ENCODE measurements at places on chromosomes 7 and 10. TPM values are rescaled to one million over a fixed set of nuclear protein-coding genes. Genes with fewer than 3 reads are reported as not detected.

The OR2A12 gene
- not detected for total RNA-seq

The MASTL gene
- total RNA-seq = 32.3 TPM

The PSTK gene
- total RNA-seq = 3.7 TPM

The CLDN15 gene
- total RNA-seq = 24.2 TPM

The IDI2 gene
- not detected for total RNA-seq

The GET4 gene
- total RNA-seq = 32.1 TPM

The ACTA2 gene
- total RNA-seq = 10.7 TPM

The SPDYE8 gene
- total RNA-seq = not detected

DNA sequence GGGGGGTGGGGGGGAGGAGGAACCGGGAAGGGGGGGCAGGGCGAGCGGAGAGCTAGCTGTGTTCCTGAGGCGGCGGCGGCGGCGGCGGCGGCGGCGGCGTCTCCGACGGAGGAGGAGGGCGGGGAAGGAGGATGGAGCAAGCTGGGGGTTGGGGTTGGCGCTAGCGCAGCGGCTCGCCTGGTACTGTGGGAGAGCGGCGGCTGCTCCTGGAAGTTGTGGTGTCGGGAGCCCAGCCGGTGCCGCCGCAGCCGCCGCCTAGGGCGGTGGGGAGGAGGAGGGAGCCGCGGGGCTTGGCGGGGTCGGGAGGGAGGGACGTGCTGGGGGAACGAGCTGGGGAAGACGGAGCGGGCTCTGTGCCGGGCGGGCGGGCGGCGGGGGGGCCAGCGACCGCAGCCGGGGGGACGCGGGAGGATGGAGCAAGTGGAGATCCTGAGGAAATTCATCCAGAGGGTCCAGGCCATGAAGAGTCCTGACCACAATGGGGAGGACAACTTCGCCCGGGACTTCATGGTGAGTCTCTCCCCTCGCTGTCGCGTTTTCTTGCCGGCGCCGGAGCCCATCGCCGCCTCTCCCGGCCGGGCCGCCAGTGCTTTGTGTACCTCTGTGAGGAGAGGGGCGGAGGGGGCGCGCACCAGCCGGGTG lies at the start of gene PTPN12:
Gene PTPN12, plus strand, starts transcription at position 160 of the 642 bp plus-strand sequence. Its CDS starts 252 bp downstream, at position 412.
- peak within 1 kb of the TSS; percentile 92 for H3K4me3 ChIP-seq
- peaks cover 18% of the 10 kb centered on the region for H3K4me1 ChIP-seq
- peaks cover 10% of the 10 kb centered on the region for H3K27me3 ChIP-seq
- peak; percentile 44 for DNase-seq

GRCh38 chr10:9052767-9053166 lies 998.3 kb downstream of the GATA3 start:
- H3K4me3 ChIP-seq = no peak overlapping the region
- H3K36me3 ChIP-seq = peaks cover 3% of the 10 kb centered on the region
- H3K27me3 ChIP-seq = no peaks in the 10 kb centered on the region
- peaks cover 16% of the 10 kb centered on the region for H3K4me1 ChIP-seq
- no peak overlapping the region for H3K27ac ChIP-seq

- H3K36me3 ChIP-seq = peaks cover 47% of the 10 kb centered on the region
- peak overlapping the region; percentile 98 for H3K4me3 ChIP-seq
- H3K4me1 ChIP-seq = peaks cover 48% of the 10 kb centered on the region
- peak overlapping the region; percentile 82 for H3K27ac ChIP-seq
Observed at GRCh38 chr7:100476101-100476780, 2.8 kb downstream of the TSC22D4 start.

- no peaks in the 10 kb centered on the region for H3K27me3 ChIP-seq
- H3K4me1 ChIP-seq = no peaks in the 10 kb centered on the region
- H3K36me3 ChIP-seq = no peaks in the 10 kb centered on the region
- no peak overlapping the region for H3K27ac ChIP-seq
Observed at GRCh38 chr7:171364-171904, 20.9 kb upstream of the FAM20C start.

- no peak overlapping the region for H3K4me3 ChIP-seq
- no peaks in the 10 kb centered on the region for H3K4me1 ChIP-seq
- H3K36me3 ChIP-seq = no peaks in the 10 kb centered on the region
- H3K27ac ChIP-seq = no peak overlapping the region
- peaks cover 2% of the 10 kb centered on the region for H3K27me3 ChIP-seq
Observed at GRCh38 chr7:49762666-49763065, 10.8 kb upstream of the VWC2 start.

- peaks cover 5% of the 10 kb centered on the region for H3K4me1 ChIP-seq
- H3K36me3 ChIP-seq = peaks cover 1% of the 10 kb centered on the region
- H3K27ac ChIP-seq = no peak overlapping the region
- H3K27me3 ChIP-seq = peaks cover 4% of the 10 kb centered on the region
- H3K4me3 ChIP-seq = no peak overlapping the region
Observed at GRCh38 chr7:1755783-1756625, 85.9 kb downstream of the ELFN1 start.

DNA sequence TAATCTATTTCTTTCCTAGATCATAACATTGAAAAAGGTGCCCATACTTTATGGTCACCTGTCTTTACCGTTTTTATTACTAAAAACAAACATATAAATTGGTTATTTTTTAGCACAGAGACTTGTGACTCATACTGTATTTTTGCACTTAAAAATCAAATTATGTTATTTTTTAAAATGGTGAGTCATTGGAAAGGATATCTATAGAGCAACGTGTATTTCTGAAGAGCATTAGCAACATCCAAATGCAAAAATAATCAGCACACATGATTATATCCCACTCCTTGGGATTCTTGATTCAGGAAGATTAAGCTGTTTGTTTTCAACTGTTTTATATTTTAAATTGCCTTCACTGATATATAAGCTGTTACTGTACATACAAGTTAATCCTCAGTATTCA lies 40.7 kb upstream of the FMC1 start:
- H3K4me3 ChIP-seq = no peak overlapping the region
- H3K27me3 ChIP-seq = no peaks in the 10 kb centered on the region
- H3K36me3 ChIP-seq = peaks cover 1% of the 10 kb centered on the region
- H3K4me1 ChIP-seq = no peaks in the 10 kb centered on the region
- DNase-seq = no peak

GRCh38 chr7:45897042-45897690 lies 8.9 kb downstream of the IGFBP1 start:
- no peak overlapping the region for H3K4me3 ChIP-seq
- H3K36me3 ChIP-seq = no peaks in the 10 kb centered on the region
- DNase-seq = no peak
- no peaks in the 10 kb centered on the region for H3K4me1 ChIP-seq
- H3K27me3 ChIP-seq = peaks cover 20% of the 10 kb centered on the region

- H3K4me3 ChIP-seq = peak within 1 kb of the TSS; percentile 6
- no peak within 1 kb of the TSS for H3K27ac ChIP-seq
- no peaks in the 10 kb centered on the region for H3K36me3 ChIP-seq
- DNase-seq = no peak
- peaks cover 66% of the 10 kb centered on the region for H3K27me3 ChIP-seq
Observed at GRCh38 chr7:155811895-155812761, at the start of gene SHH. Gene SHH, minus strand, starts transcription at chr7:155812463. Its CDS starts 341 bp downstream, at chr7:155812122.

DNA sequence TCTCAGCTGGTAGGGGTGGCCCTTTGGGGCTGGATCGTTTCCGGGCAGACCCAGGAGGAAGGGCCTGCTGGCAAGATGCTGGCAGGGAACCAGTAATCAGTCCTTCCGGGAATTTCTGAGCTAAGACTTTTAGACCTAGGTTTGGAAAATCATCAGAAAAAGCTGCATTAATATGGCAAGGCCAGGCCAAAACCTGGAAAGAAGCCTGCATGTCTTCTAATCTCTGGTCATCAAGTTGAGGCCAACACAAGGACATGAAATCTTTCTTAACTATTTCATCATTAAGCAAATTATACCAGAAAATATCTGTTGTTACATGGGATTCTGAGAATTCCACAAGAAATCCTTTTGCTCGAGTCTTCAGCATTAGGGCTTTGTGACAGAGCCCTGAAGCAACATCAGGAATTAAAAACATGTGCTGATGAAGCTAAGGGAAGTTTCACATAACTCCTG lies 19.9 kb downstream of the CPA1 start:
- H3K4me3 ChIP-seq = no peak overlapping the region
- H3K4me1 ChIP-seq = peaks cover 11% of the 10 kb centered on the region
- DNase-seq = no peak
- H3K27ac ChIP-seq = no peak overlapping the region

- DNase-seq = no peak
- H3K4me1 ChIP-seq = no peaks in the 10 kb centered on the region
- no peaks in the 10 kb centered on the region for H3K27me3 ChIP-seq
- no peak overlapping the region for H3K27ac ChIP-seq
- no peak overlapping the region for H3K4me3 ChIP-seq
- H3K36me3 ChIP-seq = peaks cover 46% of the 10 kb centered on the region
Observed at GRCh38 chr10:35041502-35041879, 48.6 kb downstream of the CUL2 start.

DNA sequence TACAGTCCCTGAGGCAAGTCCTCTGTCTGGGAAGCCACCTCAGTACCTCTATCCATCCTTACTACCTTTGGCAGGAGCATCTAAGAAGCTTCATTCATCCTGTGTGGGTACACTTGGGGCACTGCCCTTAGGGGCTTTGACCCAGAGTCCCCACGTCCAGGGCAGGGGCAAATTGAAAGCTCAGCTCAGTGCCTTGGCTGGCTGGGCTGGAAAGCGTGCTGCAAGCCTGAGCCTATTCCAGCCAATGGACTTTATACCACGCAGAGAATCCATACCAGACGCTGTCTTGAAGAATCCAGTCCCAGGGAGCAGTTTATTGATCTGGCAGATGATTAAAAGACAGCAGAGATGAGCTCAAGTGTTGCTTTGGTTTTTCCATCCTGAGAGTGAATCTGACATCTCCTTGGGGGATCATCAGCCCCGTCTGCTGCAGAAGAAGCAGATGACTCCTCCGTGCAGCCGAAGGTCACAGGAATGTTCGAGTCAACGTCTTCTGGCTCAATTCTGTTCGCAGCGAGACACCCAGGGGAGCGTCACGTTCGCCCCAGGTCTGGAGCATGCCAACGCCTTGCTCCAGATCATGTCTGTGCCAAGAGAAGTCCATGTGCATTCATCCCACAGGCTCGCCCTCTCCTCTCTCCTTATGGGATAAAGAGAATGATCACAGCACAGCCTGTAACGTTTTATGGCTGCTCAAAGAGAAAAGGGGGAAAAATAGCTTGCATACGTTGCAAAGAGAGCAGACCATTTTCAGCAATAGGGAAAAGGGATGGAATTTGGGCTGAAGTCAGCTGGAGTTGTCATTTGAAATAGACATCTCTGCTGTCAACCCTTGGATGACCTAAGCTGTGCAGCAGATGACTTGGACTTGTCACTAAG lies 35.8 kb upstream of the LYZL1 start:
- H3K4me3 ChIP-seq = no peak overlapping the region
- no peaks in the 10 kb centered on the region for H3K4me1 ChIP-seq
- DNase-seq = no peak
- H3K27ac ChIP-seq = no peak overlapping the region
- peaks cover 13% of the 10 kb centered on the region for H3K27me3 ChIP-seq

GRCh38 chr10:86160890-86161585 lies 205.6 kb downstream of the GRID1 start:
- no peaks in the 10 kb centered on the region for H3K4me1 ChIP-seq
- no peaks in the 10 kb centered on the region for H3K27me3 ChIP-seq
- H3K27ac ChIP-seq = no peak overlapping the region
- no peak for DNase-seq

- no peaks in the 10 kb centered on the region for H3K36me3 ChIP-seq
- H3K27me3 ChIP-seq = no peaks in the 10 kb centered on the region
- DNase-seq = no peak
- H3K4me1 ChIP-seq = no peaks in the 10 kb centered on the region
- no peak overlapping the region for H3K27ac ChIP-seq
Observed at GRCh38 chr7:89780291-89780690, 374.0 kb upstream of the STEAP1 start.

- no peak for DNase-seq
- no peak overlapping the region for H3K27ac ChIP-seq
- no peak overlapping the region for H3K4me3 ChIP-seq
- no peaks in the 10 kb centered on the region for H3K27me3 ChIP-seq
- no peaks in the 10 kb centered on the region for H3K4me1 ChIP-seq
- H3K36me3 ChIP-seq = no peaks in the 10 kb centered on the region
Observed at GRCh38 chr10:2665772-2666171, 401.6 kb upstream of the PFKP start.

- no peaks in the 10 kb centered on the region for H3K27me3 ChIP-seq
- peaks cover 3% of the 10 kb centered on the region for H3K36me3 ChIP-seq
- no peak overlapping the region for H3K4me3 ChIP-seq
- H3K4me1 ChIP-seq = peaks cover 24% of the 10 kb centered on the region
Observed at GRCh38 chr10:79340646-79341244, 6.5 kb upstream of the PPIF start.

- H3K4me3 ChIP-seq = no peak overlapping the region
- DNase-seq = no peak
- peaks cover 65% of the 10 kb centered on the region for H3K27me3 ChIP-seq
Observed at GRCh38 chr10:133525444-133525843, 1.7 kb upstream of the CYP2E1 start.

- H3K36me3 ChIP-seq = peaks cover 39% of the 10 kb centered on the region
- no peak overlapping the region for H3K4me3 ChIP-seq
- H3K27me3 ChIP-seq = no peaks in the 10 kb centered on the region
- H3K4me1 ChIP-seq = peaks cover 5% of the 10 kb centered on the region
- no peak overlapping the region for H3K27ac ChIP-seq
Observed at GRCh38 chr10:89750441-89750840, 49.1 kb downstream of the KIF20B start.

DNA sequence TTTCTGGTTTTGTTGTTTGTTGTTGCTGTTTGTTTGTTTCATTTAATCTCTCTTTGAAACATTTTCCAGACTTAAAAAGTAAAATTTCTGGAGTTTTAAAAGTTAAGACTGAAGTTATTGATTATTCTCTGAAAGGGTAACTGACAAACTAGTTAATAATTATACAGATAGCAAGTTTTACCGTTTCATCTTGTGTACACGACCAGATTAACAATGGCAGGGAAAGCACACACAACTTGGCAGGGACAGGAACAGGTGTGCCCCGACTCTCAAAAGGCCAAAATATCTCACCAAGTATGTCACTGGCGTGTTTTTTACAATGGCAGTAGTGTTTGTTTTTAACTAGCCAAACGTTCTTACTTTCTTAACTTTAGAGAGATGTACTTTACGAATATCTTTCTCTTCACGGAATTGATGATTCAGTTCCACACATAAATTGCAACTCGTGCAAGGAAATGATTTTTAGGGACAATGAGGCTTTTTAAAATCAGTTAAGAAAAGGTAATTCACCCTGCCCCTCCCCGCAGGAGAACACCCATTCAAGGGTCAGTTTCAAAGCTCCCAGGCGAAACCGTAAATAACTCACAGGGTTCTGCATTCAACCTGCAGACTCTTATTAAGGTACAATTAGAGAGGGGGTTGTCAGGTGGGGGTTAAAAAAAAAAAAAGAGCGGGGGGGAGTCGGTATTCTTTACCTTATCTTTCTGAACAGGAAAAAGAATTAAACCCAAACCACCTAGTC lies 3.5 kb downstream of the CTBP2 start:
- no peaks in the 10 kb centered on the region for H3K36me3 ChIP-seq
- H3K4me1 ChIP-seq = peaks cover 4% of the 10 kb centered on the region
- H3K27ac ChIP-seq = no peak overlapping the region
- DNase-seq = no peak

Measured in activated CD4-positive, alpha-beta T cell treated with anti-CD3 and anti-CD28 coated beads, Interleukin-2, amount 10 ng/mL, durations not matched to agents 7 days and 5 days (primary cell).